Chondrocyte (in vitro differentiated cells): ENCODE measurements at places on chromosomes 2 and 18. TPM values are rescaled to one million over a fixed set of nuclear protein-coding genes. Genes with fewer than 3 reads are reported as not detected.

DNA sequence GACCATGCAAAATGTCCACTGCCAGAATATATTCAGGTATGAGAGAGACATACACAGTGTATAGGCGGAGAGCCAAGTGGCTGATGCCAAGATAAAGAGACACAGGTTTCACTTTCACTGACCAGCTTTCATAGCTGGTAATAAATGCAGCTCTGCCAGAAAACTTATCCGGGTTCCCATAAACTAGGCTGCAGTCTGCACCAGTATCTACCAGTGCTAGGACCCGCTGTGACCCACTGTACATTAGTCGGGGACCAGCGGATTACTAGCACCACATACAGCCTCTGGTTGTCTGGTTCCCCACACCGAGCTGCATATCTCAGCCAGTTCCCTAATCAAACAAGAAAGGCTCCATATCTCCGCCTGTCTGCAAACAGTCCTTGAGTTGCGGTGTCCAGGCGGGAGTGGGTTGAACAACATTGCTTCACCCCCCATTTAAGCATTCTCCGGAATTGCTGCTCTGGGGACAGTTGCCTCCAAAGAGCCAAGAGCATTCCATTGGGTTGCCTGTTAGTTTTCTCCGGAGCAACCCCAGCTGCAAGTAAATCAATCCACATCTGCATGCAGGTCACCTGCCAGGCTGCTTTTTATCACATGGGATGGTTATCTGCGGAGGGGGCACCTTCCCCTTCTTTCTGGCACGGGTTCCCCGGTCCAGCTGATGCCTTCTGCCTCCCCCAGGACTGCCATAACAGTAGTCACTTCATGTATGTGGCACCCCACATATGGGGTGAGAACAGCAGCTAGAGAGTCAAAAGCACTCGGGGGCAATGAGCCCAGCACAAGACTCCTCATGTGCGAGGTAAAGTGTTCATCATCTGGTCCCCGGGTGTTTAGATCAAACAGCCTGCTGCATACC, 18.0 kb upstream of the KLHL23 start:
- peaks cover 12% of the 10 kb centered on the region for H3K4me1 ChIP-seq
- no peaks in the 10 kb centered on the region for H3K36me3 ChIP-seq
- H3K27ac ChIP-seq: no peak overlapping the region
- no peak overlapping the region for H3K4me3 ChIP-seq
- DNase-seq: no peak
- H3K27me3 ChIP-seq: no peaks in the 10 kb centered on the region

GRCh38 chr2:41741951-41742595, 305.7 kb upstream of the PKDCC start:
- H3K4me3 ChIP-seq: no peak overlapping the region
- H3K27me3 ChIP-seq: peaks cover 9% of the 10 kb centered on the region
- no peaks in the 10 kb centered on the region for H3K36me3 ChIP-seq
- no peak for DNase-seq
- no peak overlapping the region for H3K27ac ChIP-seq

- H3K4me3 ChIP-seq: peak overlapping the region; percentile 31
- DNase-seq: no peak
- H3K27me3 ChIP-seq: no peaks in the 10 kb centered on the region
- H3K36me3 ChIP-seq: no peaks in the 10 kb centered on the region
Observed at GRCh38 chr18:12639990-12640880, 17.7 kb downstream of the SPIRE1 start.

- peaks cover 2% of the 10 kb centered on the region for H3K36me3 ChIP-seq
- peak; percentile 38 for DNase-seq
- H3K27me3 ChIP-seq: no peaks in the 10 kb centered on the region
- H3K4me1 ChIP-seq: peaks cover 10% of the 10 kb centered on the region
- no peak overlapping the region for H3K27ac ChIP-seq
Observed at GRCh38 chr2:239393388-239393940, 7.4 kb downstream of the HDAC4 start.

HS6ST1 gene
- total RNA-seq: 30.0 to 39.2 TPM (median 33.1 TPM) in 3 replicates
